ENCODE measurements at places on chromosomes 1 and 21.

GRCh38 chr1:53321776-53322602 lies 5.9 kb downstream of the LRP8 start:
- no peak for ATAC-seq

DNA sequence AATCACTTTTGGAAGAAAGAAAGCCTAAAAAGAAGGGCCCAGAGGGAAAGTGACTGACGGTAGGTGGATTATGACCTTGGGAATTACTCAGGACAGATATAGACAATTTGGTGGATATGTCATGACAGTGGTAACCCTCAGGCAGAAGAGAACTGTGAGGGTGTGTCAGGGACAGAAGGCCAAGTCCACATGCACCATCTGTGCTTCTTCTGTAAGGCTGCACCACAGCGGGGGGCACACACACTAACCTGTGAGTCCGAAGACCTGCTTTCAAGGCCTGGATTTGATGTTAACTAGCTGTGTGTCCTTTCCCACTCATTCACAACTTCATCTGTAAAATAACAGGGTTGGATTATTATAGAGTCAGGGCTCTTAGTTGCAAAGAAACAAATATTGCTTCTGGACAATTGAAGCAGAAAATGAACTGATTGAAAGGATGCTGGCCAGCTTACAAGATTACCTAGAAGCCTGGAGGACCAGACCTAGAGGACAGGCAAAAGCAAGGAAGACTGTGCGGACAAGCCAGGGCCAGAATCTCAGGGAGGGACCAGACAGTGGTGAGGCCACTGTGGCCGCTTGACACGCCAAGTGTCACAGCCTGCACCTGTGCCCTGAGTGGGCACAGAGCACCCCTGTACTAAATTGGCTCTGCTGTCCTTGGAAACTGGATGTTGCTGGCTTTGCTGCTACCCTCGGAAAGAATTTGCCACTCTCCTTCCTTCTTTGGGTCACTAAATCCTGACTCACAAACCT lies 34.7 kb upstream of the USP24 start:
- ATAC-seq = no peak

DNA sequence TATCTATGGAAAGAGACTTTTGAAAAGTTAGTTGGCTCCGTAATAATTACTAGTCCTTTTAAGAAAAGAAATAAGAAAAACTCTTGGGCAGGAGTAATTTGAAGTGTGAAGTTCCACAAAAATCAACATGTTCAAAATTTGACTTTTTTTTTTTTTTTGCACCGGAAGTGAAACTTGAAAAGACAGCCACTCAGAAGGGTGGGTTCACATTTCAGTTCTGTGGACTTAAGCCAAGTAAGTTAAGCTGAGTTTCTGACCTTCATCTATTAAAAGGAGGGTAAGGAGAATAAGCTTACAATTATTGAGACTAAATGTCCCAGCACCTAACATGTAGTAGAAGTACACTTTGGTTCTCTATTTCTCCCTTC lies 11.0 kb downstream of the RO60 start:
- ATAC-seq = no peak

GRCh38 chr1:156742017-156742416 lies 1.1 kb upstream of the MRPL24 start:
- ATAC-seq = no peak

DNA sequence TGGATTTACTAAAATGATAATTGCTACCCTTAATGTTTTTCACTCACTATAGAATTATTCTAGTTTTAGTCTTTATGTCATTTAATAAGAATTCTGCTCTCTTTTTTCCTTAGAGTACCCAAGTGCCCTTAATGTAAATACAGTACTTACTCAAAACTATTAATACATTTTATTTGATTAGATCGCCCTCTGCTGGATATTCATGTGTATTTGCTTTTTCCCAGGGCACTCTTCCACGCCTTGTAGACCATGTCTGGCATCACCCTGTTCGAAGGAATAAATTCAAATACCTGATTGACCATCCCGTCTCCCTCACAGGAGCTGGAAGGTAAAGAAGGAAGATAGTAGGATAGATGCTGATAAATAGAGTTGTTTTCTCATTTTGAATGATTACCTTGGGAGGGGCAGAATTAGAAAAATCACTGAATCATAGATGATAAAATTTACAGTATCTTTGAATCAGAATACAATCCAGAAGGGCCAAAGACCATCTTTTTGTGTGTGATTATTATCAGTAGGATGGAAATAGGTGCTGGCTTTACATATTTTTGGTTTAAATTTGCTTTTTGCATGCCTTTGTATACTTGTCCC lies 4.1 kb downstream of the AXDND1 start:
- ATAC-seq = no peak

GRCh38 chr21:33042812-33043211 lies 17.1 kb downstream of the OLIG2 start:
- no peak for ATAC-seq

GRCh38 chr1:244011786-244012185 lies 39.3 kb upstream of the ZBTB18 start:
- ATAC-seq = no peak

DNA sequence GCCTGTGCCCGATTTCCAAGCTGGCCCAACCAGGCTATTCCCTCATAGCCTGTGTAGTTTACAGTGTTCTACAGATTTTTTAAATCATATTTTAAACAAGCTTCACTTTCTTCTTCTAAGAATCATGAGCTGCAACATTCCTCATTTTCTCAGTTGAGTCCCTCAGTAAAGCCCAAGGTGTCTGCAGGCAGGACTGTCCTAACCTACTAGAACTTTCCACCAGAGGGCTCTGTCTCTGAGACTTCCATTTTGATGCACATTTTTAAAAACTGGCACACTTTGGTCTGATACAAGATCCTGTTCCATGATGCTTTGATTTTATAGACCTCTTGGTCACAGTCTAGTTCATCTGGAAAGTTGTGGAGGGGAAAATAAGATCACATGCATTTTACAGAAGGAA lies 21.6 kb upstream of the SLAMF6 start:
- ATAC-seq = no peak

GRCh38 chr1:78095593-78095992 lies 49.8 kb downstream of the GIPC2 start:
- no peak for ATAC-seq

GRCh38 chr1:220338759-220339158 lies 66.5 kb upstream of the RAB3GAP2 start:
- no peak for ATAC-seq

DNA sequence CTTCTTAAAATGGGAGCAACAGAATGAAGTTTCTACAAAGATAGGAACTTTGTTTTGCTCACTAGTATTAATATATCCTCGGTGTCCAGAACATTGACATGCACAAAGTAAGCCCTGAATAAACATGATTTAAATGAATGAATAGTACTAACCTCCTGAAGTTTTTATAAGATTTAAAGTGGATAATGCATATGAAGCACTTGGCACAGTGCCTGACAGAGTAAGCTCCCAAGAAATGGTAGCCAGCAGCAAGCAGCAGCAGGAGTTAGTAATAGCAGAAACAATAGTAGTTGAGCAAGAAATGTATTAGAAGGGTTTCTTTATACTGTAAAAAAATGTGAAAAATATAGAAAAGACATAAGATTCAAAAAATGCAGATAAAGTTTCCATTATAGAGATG lies 258.1 kb upstream of the C1orf87 start:
- ATAC-seq = no peak

DNA sequence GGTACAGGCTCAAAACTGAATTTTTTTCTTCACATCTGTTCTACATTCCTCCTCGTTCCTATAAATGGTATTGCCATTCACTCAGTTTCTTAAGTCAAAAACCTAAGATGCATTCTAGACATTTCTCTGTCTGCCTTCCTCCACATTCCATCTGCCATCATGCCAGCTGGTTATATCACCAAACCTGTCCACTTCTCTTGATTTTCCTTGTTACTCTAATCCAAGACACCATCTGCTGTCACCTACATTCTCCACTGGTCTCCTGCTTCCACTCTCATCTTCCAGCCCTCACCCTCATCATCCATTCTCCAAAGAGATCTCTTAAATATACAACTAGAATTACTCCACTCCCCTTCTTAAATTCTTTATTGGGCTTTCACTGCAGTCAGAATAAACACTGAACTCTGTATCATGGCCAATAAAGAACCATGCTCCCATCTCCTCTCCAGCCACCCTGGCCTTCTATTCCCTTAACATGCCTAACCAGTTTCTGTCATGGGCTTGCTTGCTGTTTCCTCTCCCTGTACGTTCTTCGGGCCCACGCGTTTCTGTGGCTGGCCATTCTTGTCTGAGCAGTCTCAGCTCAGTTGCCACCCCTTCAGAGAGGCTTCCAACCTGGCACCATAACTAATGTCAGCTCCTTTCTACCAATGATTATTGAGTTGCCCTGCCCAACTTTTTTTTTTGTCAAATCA lies 278.3 kb downstream of the ST6GALNAC3 start:
- no peak for ATAC-seq

DNA sequence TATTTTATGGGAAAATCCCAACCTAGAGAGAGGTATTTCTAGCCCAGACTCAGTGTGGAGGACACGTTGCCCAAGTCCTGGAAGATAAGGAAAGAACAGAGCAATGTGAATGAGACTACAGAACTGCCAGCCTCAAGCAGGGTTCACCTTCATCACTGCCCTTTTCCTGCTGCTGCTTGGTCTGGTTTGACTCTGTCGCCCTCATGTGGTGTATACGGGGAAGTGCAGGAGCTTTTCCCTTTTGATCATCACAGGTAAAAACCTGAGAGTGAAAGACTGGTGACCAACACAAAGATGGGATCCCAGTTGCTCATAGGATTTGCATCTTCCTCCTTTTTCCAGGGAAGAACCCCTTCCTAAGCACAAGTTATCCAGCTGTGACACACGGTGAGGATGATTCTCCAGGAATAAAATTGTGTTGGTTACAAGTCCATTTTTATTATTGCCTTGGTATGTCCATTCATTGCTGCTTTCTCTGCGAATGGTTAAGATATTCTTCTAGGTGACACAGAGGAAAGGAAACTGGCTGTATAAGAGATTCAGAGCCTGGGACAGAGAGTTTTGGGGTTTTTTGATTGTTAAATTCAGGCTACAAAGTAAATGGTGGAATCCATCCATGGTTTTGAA lies 89.5 kb upstream of the CD53 start:
- peak; percentile 36 for ATAC-seq

DNA sequence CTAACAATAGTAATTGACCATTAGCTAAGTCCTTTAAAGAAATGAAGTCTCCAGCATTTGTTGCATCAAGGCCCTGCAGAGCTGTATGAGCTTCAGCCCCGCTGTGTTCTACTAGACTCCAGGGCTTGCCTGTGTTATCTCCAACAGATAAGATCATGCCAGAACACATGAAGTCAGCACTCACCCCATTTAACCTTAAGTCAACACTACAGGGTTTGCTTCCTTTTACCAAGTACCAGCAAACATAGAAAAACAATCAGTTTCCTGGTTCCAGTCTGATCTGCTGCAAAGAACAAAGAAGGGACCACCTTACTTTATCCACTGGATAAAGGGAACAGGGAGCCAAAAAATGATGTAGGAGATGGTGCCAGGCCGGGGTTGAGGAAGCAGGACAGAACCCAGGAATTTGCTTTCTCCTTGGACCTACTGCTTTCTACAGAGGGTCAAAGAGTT lies 41.3 kb upstream of the ENAH start:
- peak; percentile 62 for ATAC-seq

DNA sequence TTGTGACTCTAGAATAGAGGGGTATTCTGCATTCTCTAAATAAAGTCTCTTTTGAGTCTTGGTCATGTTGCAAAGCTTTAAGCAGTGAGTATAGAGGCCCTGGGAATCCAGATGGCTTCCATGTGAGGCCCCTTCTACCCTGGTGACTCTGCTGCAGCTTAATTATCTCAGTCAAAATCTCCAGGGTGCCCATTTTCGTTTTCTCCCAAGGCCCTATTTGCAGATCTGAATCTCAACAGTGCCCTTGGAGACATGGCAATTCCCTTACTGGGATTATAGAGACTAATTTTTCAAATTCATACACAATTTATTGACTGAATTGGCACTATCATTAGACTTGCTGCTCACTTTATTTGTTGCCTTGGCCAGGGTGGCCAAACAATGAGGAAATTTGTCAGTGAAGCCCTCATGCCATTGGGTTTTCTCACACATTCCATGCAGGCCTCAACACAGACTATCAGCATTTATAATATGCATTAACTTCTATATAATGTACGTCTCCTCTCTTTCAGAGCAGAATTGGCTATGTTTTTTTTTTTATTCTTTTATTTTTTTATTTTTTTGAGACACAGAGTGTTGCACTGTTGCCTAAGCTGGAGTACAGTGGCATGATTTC lies 35.1 kb downstream of the PROX1 start:
- no peak for ATAC-seq

DNA sequence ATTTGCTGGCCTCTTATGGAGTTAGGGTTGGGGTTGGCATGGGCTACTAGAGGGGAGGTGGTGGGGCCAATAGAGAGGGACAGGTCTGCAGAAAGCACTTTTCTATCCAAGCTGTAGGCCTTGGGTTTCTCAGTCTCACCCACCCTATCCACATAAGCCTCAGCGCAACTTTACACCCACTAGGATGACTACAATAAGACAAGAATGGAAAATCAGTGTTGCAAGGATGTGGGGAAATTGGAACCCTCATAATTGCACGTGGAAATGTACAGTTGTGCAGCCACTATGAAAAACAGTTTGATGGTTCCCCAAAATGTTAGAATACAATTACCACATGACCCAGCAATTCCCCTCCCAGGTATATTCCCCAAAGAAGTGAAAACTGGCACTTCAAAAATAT lies 14.0 kb upstream of the GSTM4 start:
- no peak for ATAC-seq

GRCh38 chr1:177310326-177310725 lies 139.6 kb downstream of the BRINP2 start:
- ATAC-seq = no peak

- no peak for ATAC-seq
Measured at GRCh38 chr1:6454856-6455751, 10.9 kb downstream of the TNFRSF25 start.

DNA sequence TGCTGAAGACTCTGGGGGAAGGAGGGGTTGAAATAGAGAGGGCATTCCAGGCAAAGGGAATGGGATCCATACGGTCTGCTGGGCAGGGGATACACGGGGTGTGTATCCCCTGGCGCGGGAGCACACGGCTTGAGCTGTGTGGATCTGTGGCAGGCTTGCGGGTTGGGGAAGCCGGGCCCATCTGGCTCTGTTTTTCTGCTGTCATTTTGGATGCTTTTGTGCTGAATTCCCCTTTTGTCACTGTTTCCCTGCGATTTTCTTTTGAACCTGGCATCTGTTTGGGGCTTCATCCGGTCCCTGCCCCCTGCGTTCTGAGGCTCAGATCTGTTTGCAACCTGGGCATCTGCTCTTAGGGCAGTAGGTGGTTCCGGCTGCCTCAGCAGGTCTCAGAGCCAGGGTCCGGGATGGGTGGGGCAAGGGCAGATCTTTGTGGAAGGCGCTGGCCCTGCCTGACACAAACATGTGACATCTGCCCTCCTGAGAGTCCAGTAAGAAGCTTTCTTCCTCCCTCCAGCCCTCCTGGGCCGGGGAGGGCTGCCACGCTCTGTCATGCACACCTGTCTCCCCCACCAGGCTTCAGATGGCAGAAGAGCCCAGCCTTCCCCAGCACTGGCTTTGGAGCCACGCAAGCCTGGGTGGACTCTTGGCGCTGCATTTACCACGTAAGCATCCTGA lies 84.0 kb downstream of the IGSF21 start:
- ATAC-seq = no peak

DNA sequence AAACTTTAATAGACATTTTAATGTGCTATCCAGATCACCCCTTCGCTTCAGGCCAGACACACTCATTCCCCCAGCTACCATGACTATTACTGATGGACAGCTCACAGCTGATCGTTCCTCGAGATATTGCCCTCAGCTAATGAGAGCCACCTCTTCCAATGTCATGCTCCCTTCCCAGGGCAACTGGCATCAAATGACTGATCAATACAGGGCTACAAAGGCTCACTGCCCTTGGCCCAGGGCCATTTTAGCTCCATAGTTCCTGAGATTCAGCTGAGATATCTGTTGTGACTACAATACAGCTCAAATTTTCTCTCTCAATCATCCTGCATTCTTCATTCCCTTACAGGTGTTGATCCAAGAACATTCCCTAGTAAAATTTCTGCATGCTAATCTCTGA lies 104.5 kb upstream of the PKN2 start:
- no peak for ATAC-seq
